Caki2 (cell line): ENCODE measurements at places on chromosomes 7 and 10.
A peak's percentile ranks its signal among the peaks of the same experiment; 100 is the strongest.

DNA sequence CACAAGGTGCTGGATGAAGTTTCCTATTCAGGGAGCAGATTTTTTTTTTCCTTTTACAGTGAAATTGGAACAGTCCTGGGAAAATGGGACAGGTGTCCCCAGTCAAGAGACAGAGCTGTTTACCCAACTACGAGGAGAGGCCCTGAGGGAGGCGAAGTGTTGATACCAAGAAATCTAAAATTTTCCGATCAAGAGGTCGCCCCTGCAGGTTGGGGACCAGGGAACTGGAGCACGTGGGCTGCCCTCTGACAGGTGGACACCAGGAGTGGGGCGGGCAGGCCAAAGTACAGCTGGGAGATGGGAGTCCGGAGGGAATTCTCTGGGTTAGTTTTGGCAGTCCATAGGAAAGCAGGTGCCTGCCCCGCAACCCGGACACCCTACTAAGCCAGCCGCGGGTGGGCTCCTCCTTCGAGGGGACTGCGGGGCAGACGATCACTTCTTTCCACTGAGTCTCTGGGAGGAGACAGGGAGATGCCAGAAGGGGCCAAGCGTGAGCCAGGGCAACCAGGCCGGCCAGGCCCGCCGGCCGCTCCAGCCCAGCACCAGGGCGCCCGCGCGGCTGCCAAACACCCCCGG, 965 bp upstream of the CAMK1D start:
- DNase-seq = peak; percentile 39

- no peak for DNase-seq
Observed at GRCh38 chr7:48087349-48087748, 1.7 kb upstream of the UPP1 start.

DNA sequence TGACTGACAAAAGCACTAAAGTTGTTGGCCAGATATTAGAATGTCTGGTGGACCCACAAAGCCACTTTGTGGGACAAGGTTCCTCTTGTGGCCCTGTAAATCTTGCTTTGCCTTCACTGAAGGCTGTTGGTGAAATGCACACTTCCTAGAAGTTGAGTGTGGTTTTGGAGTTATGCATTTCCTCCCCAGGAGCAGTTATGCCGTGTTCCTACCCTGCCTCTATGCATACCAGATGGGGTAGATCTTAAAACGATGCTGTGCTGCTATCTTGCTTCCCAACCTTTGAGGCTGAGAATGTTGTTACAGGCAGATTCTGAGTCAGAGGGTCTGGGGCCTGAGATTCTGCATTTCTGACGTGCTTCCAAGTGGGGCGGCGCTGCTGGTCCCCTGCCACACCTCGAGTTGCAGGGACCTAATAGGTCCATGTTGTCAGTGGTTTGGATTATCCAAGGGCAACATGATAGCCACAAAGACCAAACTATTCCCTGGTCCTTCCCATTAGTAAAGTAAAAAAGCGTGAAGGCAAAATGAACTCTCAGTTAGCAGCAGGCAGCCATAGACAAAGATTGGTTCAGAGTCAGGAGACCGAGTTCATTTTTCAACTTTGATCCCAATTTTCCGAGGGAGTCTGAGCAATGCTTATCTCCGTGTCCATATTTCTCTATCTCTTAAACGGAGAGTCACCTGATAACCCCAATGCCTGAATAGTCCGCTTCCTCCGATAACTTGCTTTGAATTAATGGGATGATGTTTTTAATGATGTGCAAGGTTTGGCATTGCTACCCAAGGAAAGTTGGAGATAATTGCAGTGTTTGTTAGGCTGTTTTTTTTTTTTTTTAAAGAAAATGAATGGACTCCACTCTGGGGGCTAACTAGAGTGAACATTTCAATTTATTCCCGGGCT, 55.8 kb downstream of the CDHR3 start:
- no peak for DNase-seq

DNA sequence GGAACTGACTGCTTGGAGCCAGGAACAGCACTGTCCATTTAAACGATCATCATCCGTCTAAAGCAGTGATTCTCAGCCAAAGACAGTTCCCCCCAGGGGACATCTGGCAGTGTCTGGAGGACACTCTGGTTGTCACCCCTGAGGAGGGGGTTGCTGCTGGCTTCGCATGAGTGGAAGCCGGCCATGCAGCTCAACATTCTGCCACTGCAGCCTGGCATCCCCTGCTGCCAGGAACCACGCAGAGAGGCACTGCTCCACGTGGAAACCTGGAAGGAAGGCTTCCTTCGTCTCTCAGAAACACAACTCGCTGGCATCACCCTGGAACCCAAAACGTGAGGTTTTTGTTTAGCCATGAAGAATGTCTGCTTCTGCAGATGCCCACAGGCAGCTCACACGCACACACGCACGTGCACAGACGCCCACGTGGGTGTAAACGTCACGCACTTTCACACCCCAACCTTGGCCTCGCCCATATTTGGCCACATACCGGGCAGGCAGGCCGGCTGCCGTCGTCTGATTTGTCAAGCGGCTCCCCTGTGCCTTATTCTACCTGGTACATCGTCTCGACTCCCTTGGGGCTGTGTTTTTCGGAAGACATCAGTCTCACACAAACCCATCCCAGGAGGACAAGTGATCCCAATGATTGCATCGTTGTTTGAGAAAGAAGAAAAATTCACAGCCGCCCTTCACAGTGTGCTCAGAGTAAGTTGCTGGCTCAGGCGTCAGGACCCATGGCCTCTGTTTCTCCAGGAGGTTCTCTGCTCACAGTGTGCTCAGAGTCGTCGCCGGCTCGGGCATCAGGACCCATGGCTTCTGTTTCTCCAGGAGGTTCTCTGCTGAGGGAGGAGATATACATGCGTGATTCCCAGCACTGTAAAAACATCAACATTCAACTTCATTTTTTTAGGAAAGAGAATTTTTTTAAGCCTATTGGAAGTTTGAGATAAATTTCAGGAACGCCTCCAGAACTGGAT, 127.2 kb upstream of the PPP2R2D start:
- no peak for DNase-seq

- DNase-seq = peak; percentile 83
Observed at GRCh38 chr7:99562832-99563231, 4.4 kb downstream of the ZNF655 start.

DNA sequence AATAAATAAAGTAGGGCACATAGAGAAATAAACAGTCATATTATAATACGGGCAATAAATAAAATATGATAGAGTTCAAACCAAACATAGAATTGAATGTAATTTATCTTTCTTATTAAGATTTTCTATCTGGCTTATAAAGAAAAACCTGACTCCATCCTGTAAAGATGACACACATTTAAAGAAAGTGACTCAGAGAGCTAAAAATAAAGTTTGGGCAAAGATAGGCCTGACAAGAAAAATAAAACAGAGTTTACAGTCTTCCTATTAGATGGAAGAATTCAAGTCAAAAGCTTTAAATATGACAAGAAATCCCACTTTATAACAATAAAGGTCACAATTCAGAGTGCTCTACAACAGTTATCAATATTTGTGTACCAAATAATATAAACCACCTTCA, 580.6 kb downstream of the PHTF2 start:
- no peak for DNase-seq

DNA sequence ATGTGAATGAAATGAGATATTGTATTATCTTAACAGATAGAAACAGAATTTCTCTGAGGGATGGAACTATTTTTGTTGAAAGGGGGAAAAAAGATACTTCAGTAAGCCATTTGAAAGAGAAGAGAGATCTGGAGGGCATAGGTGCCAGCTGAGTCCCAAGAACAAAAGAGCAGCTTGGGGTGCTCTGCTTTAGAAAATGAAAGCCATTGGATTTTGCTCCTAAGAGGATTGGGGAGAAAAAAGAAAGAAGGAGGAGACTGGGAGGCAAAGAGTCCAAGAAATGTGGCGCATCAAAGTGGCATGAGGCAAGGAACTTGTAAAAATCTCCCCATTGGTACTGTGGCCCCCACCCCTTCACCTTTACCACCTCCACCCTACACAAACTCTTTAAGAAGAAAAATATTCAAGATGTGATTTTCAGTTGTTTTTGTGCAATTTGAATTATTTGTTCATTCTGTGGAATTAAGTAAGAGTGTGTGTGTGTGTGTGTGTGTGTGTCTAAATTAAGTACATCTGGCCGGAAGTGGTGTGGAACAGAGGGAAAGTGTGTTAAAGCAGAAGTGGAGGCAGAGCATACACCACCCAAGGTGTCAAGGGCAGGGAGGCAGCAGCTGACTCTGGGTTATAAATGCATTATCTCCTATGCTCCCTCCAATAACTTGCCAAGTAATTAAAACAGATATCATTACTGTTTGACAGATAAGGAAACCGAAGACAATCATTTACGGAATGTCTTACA, 9.9 kb upstream of the GNAI1 start:
- DNase-seq = no peak

GRCh38 chr7:111029574-111030251, 61.2 kb upstream of the LRRN3 start:
- DNase-seq = no peak

DNA sequence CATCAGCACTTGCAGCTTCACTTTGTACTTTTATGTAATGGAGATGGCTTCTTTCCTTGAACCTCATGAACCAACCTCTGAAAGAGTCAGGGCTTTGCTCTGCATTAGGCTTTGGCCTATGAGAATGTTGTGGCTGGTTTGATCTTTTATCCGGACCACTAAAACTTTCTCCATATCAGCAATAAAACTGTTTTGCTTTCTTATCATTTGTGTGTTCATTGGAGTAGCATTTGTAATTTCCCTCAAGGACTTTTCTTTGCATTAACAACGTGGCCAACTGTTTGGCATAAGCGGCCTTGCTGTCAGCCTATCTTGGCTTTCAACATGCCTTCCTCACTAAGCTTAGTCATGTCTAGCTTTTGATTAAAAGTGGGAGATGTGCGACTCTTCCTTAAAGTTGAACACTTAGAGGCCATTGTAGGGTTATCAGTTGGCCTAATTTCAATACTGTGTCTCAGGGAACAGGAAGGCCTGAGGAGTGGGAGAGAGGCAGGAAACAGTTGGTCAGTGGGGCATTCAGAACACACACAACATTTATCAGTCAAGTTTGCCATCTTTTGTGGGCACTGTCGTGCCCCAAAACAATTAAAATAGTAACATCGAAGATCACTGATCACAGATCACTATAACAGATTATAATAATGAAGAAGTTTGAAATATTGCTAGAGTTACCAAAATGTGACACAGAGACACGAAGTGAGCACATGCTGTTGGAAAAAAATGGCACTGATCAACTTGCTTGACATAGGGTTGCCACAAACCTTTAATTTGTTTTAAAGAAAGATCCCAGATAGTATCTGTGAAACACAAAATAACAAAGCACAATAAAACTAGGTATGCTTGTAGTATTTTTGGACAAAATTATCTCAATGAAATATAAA, 64.7 kb downstream of the NRF1 start:
- no peak for DNase-seq

DNA sequence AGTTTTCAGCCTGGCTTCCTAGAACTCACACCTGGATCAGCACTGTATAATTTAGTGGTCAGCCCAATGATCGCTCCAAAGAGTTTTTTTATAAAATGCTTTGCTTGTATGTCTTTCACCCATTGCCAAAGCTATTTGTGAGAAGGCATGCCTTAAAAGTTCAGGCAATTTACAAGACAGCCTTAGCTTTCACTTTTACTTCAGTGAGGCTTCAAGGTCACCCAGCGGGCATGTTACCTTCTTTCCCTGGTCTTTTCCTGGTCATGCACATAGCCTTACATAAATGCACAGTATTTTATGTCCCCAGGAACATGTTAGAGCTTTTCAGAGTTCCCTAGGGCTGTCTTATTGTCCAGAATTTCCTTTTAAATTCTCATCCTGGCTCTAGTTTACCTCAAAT, 179.9 kb upstream of the TMEM72 start:
- DNase-seq = no peak

- no peak for DNase-seq
Observed at GRCh38 chr10:10987111-10987510, 30.6 kb upstream of the CELF2 start.

GRCh38 chr7:28418311-28418710, 6.0 kb downstream of the CREB5 start:
- DNase-seq = no peak

- no peak for DNase-seq
Observed at GRCh38 chr7:11517853-11518252, 314.1 kb downstream of the THSD7A start.

- peak; percentile 18 for DNase-seq
Observed at GRCh38 chr7:3897430-3898372, 596.6 kb downstream of the SDK1 start.

- no peak for DNase-seq
Observed at GRCh38 chr10:86756511-86757112, at the start of gene BMPR1A. Gene BMPR1A (plus strand): TSS chr10:86756619. CDS start chr10:86876019, 119,400 bp downstream.

DNA sequence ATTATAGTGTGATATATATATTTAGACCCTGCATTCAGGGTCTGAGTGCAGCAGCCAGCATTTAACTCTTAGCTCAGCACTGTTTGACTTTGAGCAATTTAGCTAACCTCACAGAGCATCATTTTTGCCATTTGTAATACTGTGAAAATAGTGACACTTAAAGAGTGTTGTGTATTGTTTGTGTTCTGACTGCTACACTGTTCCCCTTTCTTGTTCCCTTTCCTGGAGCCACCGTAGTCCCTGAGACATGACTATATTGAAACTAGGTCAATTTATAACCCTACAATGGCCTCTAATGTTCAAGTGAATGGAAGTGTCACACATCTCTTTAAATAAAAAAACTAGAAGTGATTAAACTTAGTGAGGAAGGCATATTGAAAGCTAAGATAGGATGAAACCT, 20.3 kb upstream of the CD36 start:
- DNase-seq = no peak

GRCh38 chr10:79172881-79173280, 104.1 kb downstream of the ZMIZ1 start:
- no peak for DNase-seq

DNA sequence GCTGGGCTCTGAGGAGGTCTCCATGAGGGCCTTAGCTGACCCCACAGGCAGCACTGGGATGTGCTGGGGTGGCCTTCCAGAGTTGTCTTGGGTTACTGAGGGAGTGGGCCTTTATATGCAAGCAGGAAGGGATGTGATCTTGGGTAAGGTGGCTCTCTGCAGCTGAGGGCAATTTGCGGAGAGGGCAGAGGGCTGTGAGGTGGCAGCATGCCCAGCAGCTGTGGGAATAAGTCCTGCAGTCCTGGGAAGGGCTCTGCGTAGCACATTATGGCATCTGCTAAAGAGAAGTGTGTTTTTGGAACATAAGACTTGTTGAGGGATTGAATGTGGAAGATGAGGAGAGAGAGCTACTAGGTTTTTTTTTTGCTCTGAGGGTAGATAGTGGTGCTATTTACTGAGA, 99.6 kb upstream of the KMT2E start:
- no peak for DNase-seq

- no peak for DNase-seq
Observed at GRCh38 chr10:110296966-110297365, 7.8 kb downstream of the SMNDC1 start.

DNA sequence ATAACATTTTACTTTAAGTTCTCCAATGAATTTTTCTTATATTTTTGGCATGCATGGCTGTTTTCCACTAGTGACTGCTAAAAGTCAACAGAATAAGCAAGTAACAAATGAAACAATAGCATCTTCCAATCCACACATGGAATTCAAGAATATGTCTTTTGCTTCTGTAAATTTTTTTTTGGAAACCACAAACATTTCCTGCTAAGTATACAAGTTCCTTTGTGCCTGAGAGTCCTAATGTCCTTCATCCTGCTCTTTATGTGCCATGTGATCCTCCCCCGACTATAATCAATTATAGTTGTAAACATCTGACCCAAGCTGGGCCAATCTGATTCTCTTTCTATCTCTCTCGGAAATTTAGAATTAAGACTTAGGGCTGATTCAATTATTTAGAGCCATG, 61.2 kb downstream of the PPP1R3C start:
- no peak for DNase-seq
